ENCODE measurements at places on chromosomes 12 and 14.

- no peak for DNase-seq
These were observed 9.1 kb downstream of the C12orf76 start for GRCh38 chr12:110039085-110039807.

GRCh38 chr12:22064968-22065367 is 18.9 kb downstream of the CMAS start:
- DNase-seq, result peak; percentile 64

DNA sequence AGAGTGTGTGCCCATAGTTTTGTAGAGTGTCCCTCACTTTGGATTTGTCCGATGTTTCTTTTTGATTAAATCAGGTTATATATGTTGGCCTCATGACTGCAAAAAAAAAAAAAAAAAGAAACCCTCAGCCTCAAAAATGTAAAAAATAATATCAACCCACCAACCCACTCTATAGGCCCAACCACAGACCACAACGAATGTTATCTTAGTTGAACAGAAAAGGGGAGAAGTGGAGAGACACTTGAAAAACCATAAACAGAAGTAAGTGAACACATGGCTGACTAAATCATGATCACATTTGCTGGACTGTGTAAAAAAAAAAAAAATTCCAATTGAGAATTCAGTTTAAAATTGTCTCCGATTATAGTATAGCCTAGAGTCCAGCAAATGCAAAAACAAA is 45.5 kb upstream of the ST8SIA1 start:
- no peak for DNase-seq

GRCh38 chr14:64943556-64943955 is 1.0 kb upstream of the GPX2 start:
- no peak for DNase-seq

DNA sequence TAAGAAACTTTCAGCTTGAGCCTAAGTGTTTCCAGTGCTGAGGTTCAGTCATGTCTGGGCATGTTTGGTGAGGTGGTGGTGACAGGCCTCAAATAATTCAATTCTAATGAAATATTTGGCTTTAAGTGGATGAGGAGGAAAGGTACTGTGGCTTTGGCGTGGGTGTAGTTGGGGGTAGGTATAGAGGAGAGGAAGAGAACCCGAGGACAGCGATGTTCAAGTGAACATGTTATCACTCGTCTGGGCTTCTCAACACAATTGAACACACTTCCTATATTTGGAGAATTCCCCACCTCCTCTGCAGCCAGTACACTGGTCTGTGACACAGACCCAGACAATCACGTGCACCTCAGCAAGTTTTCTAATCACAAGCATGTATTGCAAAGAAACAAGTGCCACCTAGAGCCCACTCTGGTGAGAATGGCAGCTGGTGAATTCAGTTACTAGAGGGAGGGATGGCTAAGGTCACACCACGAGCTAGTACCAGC is 53.0 kb downstream of the IFNG-AS1 start:
- peak; percentile 44 for DNase-seq

DNA sequence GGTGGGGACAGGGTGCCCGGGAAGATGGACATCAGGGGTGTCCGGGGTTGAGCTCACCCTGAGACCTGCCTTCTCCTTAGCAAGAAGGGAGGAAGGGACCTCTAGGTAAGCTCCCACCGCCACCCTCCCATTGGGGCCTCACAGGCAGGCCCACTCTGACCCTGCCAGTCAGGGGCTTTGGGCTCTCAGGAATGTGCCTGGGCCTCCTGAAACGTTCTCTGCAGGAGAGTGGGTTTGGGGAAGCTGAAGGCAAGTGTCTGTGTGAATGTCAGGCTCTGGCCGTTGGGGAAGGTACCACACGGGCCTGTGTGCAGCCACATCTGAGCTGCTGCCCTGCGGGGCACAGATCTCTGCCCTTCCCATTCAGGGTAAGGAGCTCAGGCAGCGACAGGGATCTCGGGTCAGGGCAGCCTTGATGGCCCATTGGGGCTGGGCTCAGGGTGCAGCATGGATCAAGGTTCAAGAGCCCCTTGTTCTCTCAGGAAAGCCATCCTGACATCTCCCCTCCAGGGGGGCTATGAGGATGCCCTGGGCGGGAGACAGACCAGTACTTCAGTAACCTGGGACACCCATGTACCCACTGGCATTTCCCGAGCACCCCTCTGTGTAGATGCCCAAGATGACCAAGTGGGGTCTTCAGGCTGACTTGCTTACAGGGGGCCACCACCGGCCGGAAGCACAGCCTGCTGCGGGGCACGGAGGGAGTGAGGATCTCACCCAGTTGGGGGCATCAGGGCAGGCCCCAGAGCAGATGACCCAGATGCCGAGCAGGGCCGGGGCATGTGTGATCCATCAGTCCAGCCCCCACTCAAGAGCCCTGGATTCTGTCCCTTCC is 29.7 kb downstream of the FAM222A start:
- no peak for DNase-seq

GRCh38 chr14:99915305-99916090 is 122.3 kb downstream of the EML1 start:
- no peak for DNase-seq

Measured in NCI-H1417 (cell line).